Stimulated activated CD8-positive, alpha-beta memory T cell treated with anti-CD3 and anti-CD28 coated beads, Interleukin-12 subunit alpha, Interleukin-12 subunit beta, amount 100 ng/mL, for 4 hours (primary cell): ENCODE measurements at places on chromosomes 6 and 20.

DNA sequence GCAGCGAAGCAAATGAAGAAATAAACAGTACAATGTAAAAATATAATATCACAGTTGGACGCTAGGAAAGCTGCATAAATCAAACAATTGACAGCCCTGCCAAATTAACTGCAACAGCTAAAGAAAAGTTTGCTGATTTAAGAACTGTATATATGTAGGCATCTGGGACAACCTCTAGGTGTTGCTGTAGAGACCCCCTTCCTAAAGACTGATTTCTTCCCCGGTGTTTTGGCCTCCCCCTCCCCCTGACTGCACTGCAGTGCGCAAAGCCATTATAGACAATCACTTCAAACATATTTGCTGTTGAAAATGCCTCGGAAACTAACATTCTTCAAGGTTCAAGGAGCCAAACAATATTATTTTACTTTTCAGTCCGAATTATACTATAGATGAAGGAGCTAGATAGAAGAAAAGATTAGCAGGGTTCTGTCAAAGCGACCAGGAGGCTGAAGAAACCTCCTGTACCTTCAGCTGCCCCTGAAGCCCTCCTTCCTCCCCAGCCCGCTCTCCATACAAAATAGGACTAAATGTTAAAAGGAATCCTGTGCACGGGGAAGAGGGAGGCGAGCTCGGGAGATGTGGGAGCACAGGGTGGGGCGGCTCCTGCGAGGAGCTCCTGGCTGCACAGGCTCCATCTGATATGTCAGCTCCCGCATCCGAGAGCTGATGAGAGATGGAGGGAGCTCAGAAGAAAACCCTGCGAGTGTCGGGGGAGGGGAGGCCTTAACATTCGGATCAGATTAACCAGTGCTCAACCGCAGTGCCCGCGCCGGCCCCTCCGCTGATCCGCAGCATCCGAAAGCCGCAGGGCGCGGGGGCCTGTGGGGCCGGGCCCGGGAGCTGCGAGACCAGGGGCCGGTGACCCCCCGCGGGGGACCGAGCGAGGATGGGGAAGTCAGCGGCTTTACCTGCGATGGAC is 822 bp downstream of the ELOVL4 start:
- no peak for DNase-seq

- DNase-seq = peak; percentile 49
These were observed 91.6 kb upstream of the RIPOR2 start for GRCh38 chr6:25027221-25027916.

- DNase-seq = no peak
These were observed 44.7 kb upstream of the ECI2 start for GRCh38 chr6:4179960-4180651.

DNA sequence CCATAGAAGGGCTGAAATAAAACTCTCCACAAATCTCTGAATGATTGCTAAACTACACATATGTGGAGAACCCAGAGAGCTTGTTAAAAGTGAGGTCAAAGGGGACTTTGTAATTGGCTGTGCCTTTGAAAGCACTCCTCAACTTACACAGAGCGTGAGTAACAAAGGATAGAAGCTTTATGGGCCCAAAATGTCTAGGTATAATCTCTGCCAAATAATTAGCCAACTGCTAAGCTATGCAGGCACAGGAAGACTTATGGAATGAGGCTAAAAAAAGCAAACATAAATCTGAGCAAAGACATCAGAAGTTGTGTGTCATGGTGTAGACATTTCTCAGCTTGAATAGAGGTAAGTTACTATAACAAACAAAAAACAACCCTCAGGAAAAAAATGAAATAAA is 23.3 kb upstream of the UST start:
- no peak for DNase-seq

- no peak for DNase-seq
These were observed 209.3 kb upstream of the TAB2 start for GRCh38 chr6:149108038-149108748.

GRCh38 chr6:3324262-3324942 is 65.7 kb downstream of the PSMG4 start:
- DNase-seq = no peak

DNA sequence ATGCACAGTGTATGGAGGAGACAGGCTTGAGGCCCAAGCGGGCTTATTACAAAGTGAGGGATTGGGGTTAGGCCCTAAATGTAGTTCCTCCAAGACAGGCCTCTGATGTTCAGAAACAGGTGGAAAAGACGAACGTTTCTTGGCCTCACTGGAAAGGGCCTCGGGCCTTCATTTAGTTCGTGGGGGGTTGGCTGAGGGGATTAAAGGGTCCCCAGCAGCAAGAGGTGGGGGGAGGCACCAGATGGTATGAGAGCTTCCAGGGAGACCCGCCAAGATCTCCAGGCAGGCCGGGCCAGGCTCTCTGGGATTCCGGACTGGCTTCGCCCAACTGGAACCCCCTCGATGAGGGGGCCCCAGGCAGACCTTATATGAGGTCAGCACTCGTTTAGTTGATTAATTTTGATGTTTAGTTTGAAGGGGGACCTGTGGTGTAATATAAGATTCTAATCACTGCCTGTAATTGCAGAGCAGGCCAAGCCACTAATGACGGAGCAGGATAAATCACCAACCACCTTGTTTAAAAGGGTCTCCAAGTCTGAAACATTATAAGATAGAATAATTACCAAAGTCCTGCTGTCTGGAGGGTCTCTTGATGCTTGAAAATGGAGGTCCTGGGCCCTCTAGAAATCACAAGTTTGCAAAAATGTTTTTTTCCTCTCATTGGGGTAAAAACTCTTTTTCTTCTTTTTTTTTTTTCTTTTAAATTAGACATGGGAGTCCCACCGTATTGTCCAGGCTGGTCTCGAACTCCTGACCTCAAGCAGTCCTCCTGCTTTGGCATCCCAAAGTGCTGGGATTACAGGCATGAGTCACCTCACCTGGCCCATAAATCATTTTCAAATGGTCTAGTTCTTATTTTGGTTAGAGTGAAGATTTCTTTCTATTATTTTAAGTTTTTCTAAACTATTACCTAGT is 2.2 kb downstream of the HMGA1 start:
- no peak for DNase-seq

- DNase-seq = no peak
These were observed 14.8 kb downstream of the SUMO4 start for GRCh38 chr6:149414821-149415220.

DNA sequence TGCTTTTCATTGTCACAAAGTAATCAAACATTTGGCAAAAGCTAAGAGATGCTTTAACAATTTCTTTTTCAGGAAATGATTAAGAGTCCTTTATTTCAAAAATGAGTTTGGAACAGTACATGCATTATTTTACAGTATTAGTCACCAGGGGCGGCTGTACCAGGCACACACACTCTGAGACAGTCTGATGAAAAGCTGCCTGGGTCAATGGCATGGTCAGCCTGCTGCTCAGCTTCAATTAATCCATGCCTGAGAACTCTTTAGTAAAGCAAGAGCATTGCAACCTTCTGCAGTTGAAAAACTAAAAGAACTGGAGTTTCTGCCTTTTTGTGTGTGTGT is 105.5 kb downstream of the TULP4 start:
- DNase-seq = no peak

GRCh38 chr6:7261852-7262461 is 51.0 kb downstream of the SSR1 start:
- no peak for DNase-seq

GRCh38 chr6:163501026-163501425 is 86.5 kb downstream of the QKI start:
- no peak for DNase-seq

- DNase-seq = no peak
These were observed 48.7 kb upstream of the DACT2 start for GRCh38 chr6:168368066-168368820.

- DNase-seq = no peak
These were observed 52.1 kb downstream of the IRF4 start for GRCh38 chr6:443621-444159.

- no peak for DNase-seq
These were observed 14.2 kb downstream of the SLC13A3 start for GRCh38 chr20:46637020-46637419.

- no peak for DNase-seq
These were observed 37.4 kb downstream of the ANGPT4 start for GRCh38 chr20:878511-879307.

GRCh38 chr6:143513410-143513809 is 1.9 kb upstream of the FUCA2 start:
- DNase-seq = no peak

DNA sequence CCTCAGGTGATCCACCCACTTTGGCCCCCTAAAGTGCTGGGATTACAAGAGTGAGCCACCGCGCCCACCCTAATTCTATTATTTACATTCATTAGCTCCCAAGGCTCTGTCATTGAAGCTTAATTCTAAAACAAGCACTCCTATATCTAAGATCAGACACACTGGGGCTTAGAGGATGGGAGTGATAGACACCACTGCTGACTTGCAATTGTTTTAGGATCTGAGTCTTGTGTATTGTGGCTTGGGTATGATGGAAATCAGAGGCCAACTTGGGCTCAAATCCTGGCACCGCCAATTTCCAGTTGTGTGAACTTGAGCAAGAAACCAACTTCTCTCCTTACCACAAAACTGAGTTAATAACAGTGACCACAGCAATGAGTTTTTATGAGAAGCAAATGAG is 34.7 kb downstream of the MTRES1 start:
- no peak for DNase-seq

- no peak for DNase-seq
These were observed 375.0 kb downstream of the CDC5L start for GRCh38 chr6:44762496-44762895.
